RKO (cell line): ENCODE measurements at places on chromosomes 1 and 21.
A peak's percentile ranks its signal among the peaks of the same experiment; 100 is the strongest.

- DNase-seq = no peak
Measured at GRCh38 chr1:27872059-27872801, at the start of gene THEMIS2. Gene THEMIS2 (plus strand): TSS chr1:27872544. CDS start chr1:27872572, 28 bp downstream.

DNA sequence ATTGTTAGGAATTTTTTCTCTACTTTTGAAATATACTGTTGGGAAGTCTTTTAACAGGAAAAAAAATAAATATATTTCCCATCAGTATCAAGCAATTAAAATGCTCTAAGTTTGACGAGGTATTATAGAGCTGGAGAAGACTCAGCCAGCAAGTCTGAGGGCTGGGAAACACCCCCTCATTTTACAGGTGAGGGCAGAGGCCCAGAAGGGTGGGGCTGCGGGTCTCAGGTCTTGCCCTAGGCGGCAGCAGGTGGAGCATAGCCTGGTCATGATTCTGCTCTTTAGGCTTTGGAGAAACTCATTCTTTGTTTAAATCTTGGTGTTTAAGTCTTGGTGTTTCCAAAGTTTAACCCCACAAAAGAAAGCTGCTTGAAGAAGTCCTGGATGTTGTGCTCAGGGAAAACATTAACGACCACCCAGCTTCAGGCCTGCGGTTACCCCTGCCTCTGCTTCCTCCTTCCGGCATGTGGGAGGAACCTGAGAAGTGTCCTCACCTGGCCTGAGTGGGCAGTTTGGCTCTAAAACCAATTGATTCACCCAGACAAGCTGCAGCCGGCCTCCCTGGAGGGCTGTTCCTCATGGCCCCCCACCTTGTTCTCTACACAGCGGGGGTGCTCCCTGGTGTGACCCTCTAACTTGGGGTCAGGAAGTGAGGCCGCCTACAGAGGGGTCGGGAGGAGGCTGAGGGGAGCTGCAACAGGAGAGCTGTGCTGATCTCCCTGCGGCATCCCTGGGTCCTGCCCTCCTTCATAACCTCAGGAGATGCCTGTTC lies 41.7 kb downstream of the OLFML2B start:
- no peak for DNase-seq

GRCh38 chr1:4219111-4219510 lies 319.0 kb upstream of the C1orf174 start:
- no peak for DNase-seq

GRCh38 chr1:181033128-181033798 lies 520 bp upstream of the MR1 start:
- peak; percentile 35 for DNase-seq

- DNase-seq = no peak
Measured at GRCh38 chr1:38990386-38990737, 714 bp upstream of the AKIRIN1 start.

- no peak for DNase-seq
Measured at GRCh38 chr1:92964998-92965397, 3.7 kb upstream of the DIPK1A start.

- DNase-seq = no peak
Measured at GRCh38 chr1:50829014-50829958, 130.8 kb downstream of the FAF1 start.

GRCh38 chr1:43415901-43416300 lies 26.2 kb downstream of the SZT2 start:
- no peak for DNase-seq
